Putamen (tissue), 1 donor: ENCODE measurements at places on chromosomes 12 and 14.
A peak's percentile ranks its signal among the peaks of the same experiment; 100 is the strongest.

DNA sequence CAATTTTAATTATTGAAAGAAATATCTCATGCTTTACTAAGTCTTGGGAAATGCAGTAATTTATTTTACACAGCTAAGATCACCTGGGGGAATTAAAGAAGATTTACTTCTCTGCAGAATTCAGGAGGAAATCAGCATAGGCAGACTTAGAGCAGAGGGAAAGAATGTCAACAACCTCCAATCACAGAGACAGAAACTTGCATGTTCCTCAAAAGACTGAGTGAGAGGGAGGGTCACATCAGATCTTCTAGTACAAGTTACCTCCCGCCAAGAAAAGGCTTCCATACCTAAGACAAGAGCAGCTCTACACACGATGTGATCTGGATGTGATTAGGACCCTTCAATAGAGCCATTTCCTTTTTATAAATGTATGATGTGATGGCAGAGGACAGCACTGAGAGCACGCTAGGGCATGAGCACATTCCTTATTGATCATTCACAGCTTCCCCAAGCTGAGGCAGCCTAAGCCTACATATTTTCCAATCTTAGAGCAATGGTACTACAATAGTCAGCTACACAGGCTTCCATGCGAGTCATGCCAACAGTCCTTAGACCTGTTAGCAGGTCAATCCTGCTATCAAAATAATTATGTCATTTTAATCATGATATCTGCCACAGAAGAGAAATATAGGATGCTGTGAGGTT, 403.3 kb downstream of the ETNK1 start:
- DNase-seq: no peak

DNA sequence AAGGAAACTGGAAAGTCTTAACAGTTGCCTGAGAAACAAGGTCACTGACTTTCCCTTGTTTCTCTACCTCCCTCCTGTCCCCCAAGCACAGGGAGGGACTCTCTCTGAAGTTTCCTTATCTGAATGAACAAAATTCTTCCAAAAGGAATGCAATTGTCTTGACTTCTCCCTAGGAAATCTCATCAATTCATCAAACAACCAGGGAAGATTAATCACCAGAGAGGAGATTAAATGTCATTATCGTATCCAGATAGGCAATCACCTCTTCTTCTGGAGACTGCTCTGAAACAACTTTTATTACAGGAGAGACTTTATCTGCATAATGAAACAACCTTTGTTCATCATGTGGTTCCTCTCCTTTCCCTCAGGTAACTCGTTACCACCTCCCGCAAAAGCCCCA, 431.4 kb downstream of the SLC16A7 start:
- DNase-seq: no peak

- DNase-seq: no peak
These were observed 128.1 kb upstream of the C14orf180 start for GRCh38 chr14:104451474-104451873.

DNA sequence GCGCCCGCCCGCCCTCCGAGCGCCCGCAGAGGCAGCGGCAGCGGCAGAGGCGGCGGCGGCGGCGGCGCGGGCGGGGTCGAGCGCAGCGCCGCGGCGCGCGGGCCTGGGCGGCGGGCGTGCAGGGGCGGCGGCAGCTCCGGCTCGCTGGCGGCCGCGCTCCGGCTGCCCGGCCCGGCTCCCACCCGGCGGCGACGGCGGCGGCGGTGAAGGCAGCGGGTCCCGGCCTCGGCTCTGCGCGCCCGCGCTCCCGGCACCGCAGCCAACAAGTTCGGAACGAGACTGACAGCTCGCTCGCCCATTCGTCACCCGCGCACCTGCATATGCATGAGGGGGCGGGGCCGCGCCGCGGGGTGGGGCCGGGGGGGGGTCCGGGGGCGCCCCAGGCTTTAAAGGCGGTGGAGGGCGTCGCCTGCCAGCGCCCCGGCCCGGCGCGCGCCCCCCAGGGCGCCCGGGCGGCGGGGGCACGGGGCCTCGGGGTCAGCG, at the start of gene JAG2:
JAG2 (minus strand) TSS at position 281 of the 483 bp plus-strand sequence. CDS start 356 bp downstream, outside the sequence.
- DNase-seq: peak; percentile 26
